Heart right ventricle (tissue), 16 donors: ENCODE measurements at places on chromosomes 2 and 18.
A peak's percentile ranks its signal among the peaks of the same experiment; 100 is the strongest.

- DNase-seq, result no peak
Observed at GRCh38 chr2:30566631-30567030, 119.6 kb downstream of the LCLAT1 start.

GRCh38 chr2:62531594-62531993 lies 25.6 kb upstream of the TMEM17 start:
- no peak for DNase-seq

DNA sequence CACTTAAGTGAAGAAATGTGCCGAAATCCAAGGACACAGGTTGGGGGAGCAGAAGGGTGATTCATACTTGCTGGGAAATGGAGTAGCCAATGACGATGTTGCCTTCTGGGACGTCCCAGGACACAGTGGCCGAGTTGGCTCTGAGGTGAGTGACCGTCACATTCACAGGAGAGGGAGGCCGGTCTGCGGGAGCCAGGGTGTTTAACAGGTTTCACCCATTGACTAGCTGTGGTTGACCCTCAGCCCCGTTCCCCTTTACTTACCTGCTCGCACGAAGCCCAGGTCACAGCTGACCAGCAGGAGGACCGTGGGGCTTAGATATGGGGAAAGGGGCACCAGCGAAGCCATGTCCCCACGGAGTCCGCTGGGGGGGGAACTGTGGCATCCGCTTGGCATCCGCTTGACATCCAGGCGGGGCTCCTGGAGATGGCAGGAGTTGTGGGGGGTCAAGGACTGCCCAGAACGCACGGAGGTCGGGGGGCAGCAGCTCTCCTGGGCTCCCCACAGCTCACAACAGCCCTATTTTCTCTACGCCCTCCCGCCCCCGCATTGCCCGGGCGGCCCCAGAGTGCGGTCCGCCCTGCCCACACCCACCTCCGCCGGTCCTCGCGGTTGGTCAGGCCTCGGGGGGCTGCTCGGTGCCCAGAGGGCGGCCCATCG lies 586 bp downstream of the FNDC4 start:
- peak; percentile 21 for DNase-seq

- DNase-seq, result peak; percentile 23
Observed at GRCh38 chr18:11851806-11852337, 659 bp downstream of the CHMP1B start.

DNA sequence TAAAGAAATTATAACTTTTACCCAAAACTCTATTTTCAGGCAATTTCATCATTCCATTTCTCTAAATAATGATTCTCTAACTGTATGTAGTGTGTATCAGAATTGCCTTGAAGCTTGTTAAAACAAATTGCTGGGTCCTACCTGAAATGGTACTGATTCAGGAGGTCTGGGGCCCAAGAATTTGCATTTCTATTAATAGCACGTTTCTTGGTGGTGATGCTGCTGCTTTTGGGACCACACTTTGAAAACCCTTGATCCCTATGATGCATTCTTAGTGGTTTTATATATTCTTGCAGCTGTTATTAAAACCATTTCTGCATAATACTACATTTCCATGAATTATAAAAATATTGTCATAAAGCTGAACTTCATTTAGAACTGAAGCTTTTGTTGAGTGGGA lies 140.7 kb downstream of the NCK2 start:
- DNase-seq, result no peak

DNA sequence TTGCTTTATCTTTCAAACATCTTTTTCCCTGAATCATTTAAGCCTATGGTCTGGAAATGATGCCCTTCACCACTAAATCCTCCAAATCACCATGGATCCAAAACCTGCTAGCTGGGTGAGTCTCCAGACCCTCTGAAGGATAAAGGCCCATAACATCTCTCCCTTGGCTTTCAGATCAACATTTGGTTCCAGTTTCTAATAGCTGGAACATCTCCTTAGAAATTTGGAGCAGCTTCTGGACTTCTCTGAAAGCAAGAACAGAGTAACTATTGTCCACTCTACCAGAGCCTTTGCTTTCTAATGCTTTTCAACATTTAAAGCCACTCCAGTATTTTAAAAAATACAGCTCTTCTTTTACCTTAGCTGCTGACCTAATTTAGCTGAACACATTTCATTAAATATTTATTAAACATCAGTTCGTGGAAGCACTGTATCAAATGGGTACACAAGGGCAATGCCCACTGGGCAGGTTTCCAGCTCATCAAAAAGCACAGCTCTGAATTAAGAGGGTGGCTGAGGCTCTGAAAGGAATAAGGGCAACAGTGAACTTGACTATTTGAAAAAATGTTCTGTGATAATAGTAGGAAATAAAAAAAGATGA lies 75.3 kb downstream of the GALNT3 start:
- DNase-seq, result no peak

GRCh38 chr2:960061-960736 lies 9.6 kb downstream of the SNTG2 start:
- DNase-seq, result no peak

DNA sequence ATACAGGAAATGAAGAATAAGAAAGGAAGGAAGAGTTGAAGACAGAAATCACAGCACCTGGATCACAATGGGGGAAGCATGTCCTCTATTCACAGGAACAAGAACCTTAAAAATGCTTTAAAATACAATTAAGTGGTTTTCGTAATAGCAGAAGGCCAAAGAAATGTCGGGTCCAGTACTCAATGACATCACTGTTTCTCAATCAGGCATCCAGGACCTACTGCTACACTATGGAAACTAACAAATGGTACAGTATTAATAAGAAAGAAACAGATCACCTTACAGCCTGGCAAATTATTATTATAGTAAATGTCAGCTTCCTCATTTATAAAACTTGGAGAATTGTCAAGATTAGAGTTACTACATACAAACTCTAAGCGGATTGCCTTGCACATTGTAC lies 15.8 kb downstream of the HNRNPLL start:
- no peak for DNase-seq

DNA sequence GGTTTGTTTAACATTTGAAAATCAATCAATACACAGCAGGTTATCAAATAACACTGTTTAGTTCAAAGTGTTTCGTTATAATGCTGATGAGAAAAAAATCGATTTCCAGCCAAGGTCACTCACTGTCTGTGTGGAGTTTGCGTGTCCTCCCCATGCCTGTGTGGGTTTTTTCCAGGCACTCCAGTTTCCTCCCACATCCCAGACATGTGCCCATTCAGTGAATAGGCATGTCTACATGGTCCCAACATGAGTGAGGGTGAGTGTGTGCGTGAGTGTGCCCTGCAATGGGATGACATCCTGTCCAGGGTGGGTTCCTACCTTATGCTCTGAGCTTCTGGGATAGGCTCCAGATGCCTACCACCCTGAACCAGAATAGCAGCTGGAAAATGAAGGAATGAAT lies 8.7 kb upstream of the GKN2 start:
- DNase-seq, result no peak

- no peak for DNase-seq
Observed at GRCh38 chr2:239552213-239552926, 151.6 kb upstream of the HDAC4 start.

DNA sequence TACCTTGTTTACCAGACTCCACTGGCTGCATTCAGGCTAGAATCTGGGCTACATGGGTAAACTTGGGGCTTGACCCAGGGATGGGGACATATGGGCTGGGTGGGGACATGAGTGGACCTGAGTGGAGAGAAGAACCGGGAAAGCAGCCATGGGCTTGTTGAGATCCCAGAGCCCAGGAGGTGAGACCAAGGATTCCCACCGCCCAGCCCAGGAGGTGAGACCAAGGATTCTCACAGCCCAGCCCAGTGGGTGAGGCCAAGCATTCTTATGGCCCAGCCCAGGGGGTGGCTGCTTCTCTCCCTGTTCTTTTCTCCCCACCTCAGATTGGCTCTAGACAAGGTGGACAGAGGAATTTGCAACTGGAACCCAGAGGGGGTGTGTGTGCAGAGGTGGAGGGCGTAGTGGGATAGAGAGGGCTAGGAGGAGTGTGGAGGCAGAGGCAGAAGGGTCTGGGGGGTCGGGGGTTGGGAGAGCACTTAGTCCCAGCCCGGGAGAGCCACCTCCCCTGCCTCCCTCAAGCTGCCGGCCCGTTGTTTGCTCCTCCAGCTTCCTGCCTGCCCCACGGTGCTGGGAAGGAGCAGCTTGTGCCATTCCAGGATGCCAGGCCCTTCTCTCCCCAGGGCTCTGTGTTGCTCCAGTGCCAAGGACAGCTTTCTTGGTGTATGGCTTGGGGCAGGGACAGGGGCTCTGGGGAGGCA lies 25.6 kb downstream of the GLI2 start:
- no peak for DNase-seq

DNA sequence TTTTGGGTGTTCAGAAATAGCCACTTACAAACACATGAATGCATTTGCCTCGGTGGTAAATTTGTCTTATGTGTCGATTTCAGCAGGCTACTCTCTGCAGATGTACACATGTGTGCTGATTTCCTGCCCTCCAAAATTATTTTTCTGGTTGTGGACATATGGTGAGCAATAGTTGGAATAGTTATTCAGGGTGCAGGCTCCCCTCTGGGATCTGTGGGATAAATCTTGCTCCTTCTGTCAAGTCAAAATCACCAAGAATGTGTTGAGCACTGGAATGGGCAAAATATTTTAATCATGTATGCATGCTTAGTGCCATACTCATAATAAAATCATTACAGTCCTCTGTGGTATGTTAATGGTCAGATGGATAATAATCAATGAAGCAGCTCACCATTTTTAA lies 684.5 kb downstream of the BCL11A start:
- no peak for DNase-seq

DNA sequence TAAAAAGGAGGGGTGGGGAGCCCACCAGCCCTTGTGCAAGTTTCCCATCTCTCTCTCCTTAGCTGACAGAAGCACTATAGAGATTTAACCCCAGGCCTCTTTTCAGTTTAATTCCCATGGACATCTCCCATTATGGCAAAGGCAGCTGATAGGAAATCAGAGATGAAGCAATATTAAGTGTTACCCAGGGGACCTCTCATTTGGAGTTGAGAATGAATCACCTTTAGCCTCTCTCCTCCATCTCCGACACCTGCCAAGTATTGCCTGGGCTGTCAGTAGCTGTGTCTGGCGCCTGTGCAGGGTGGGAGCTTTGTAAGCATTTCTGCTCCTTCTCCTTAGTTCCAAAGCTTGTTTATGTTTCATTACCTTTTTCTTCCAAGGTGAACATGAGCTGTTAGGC lies 109.0 kb downstream of the AQP4 start:
- DNase-seq, result no peak

- no peak for DNase-seq
Observed at GRCh38 chr2:231218366-231218765, 19.9 kb downstream of the ARMC9 start.

GRCh38 chr2:219997341-219997851 lies 370.0 kb downstream of the SLC4A3 start:
- DNase-seq, result peak; percentile 15

GRCh38 chr2:240463866-240464481 lies 28.5 kb downstream of the GPC1 start:
- DNase-seq, result peak; percentile 5

DNA sequence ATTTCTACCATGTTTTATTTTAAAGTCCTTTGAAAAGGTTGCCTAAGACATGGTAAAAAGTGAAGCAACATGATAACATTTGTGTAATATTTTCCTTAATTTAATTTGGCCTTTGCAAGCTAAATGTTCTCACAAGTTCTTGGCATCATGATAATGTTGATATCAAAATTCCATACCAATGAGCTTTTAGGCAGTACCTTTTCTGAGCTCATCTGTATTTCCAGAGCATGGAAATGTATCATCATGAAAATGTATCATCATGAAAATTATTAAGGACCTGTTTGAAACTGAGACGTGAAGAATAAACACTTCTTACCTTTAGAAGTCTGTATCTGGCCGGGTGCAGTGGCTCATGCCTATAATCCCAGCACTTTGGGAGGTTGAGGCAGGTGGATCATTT lies 73.8 kb downstream of the VWC2L start:
- DNase-seq, result no peak

- DNase-seq, result no peak
Observed at GRCh38 chr2:112621790-112622527, 23.8 kb upstream of the SLC20A1 start.

- no peak for DNase-seq
Observed at GRCh38 chr2:152058655-152059054, 40.2 kb downstream of the CACNB4 start.
